Foreskin melanocyte (primary cell): ENCODE measurements at places on chromosomes 12 and 14.

GRCh38 chr12:109744026-109744425, 30.4 kb downstream of the FAM222A start:
- no peak for DNase-seq

GRCh38 chr12:1836854-1837421, 16.6 kb downstream of the LRTM2 start:
- no peak for DNase-seq

DNA sequence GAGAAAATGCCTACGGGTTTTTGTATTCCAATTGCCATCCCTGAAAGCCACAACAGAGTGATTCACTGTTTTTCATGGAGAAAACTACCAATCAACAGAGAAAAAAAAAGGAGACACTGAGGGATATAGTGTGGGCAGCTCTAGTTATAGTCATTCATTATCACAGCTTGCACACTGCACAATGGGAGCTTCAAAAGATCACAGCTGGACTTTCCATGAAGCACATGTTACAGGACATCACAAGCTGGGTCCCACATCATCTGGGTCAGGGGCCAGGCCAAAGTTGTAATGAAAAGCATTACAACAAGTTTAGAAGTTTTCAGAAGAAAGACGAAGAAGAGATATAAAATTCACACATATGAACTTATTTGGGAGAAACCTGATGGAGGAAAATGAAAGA, 41.5 kb downstream of the RERG start:
- DNase-seq: peak; percentile 90

GRCh38 chr12:1474574-1475153, 119.7 kb downstream of the FBXL14 start:
- peak; percentile 25 for DNase-seq

DNA sequence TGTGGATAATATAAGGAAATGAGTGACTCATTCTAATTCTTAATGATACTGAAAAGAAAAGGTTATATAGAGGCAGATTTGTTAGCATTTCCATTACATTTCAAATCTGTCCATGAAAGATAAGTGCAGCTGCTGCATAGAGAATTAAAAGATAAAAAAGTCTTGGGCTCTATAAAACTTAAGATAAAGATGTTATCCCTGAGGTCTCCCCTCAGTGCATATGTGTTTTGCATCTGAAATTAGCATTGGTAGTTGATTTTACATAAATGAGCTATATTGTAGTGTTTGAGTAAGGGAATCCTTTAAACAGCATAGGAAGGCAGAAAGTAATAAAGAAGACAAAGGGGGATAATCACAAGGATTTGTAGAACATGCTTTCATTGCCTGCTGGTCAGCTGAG, 206.2 kb downstream of the FSCB start:
- DNase-seq: no peak

GRCh38 chr12:88416786-88417185, 163.5 kb downstream of the KITLG start:
- DNase-seq: no peak
